K562 (cell line): ENCODE measurements at places on chromosomes 3 and 15. TPM values are rescaled to one million over a fixed set of nuclear protein-coding genes. Genes with fewer than 3 reads are reported as not detected.

GRCh38 chr3:159472611-159473010, 516.0 kb upstream of the IL12A start:
- DNase-seq = no peak
- H3K4me3 ChIP-seq = no peak overlapping the region
- H3K4me1 ChIP-seq = no peaks in the 10 kb centered on the region
- no peak overlapping the region for H3K27ac ChIP-seq

GRCh38 chr3:41050144-41050543, 149.2 kb upstream of the CTNNB1 start:
- H3K27ac ChIP-seq = no peak overlapping the region
- no peak overlapping the region for H3K4me3 ChIP-seq
- H3K4me1 ChIP-seq = no peaks in the 10 kb centered on the region
- DNase-seq = no peak
- H3K27me3 ChIP-seq = no peaks in the 10 kb centered on the region
- no peaks in the 10 kb centered on the region for H3K36me3 ChIP-seq

NDN gene
- 3.1 and 3.8 TPM in 2 replicates for total RNA-seq

LMAN1L gene
- total RNA-seq = not detected in 2 replicates

P2RY12 gene
- not detected in 2 replicates for total RNA-seq

- no peaks in the 10 kb centered on the region for H3K36me3 ChIP-seq
- no peak overlapping the region for H3K4me3 ChIP-seq
- peaks cover 5% of the 10 kb centered on the region; the same call in 2 of the 3 replicates for H3K27me3 ChIP-seq
- no peaks in the 10 kb centered on the region for H3K4me1 ChIP-seq
- no peak for DNase-seq
Observed at GRCh38 chr3:43223670-43224364, 62.5 kb upstream of the SNRK start.

- H3K36me3 ChIP-seq = peaks cover 78% of the 10 kb centered on the region
- H3K27ac ChIP-seq = no peak overlapping the region
- H3K4me1 ChIP-seq = peaks cover 11% of the 10 kb centered on the region; the same call in 2 of the 3 replicates
- DNase-seq = no peak
Observed at GRCh38 chr3:168029705-168030104, 66.0 kb downstream of the GOLIM4 start.

DNA sequence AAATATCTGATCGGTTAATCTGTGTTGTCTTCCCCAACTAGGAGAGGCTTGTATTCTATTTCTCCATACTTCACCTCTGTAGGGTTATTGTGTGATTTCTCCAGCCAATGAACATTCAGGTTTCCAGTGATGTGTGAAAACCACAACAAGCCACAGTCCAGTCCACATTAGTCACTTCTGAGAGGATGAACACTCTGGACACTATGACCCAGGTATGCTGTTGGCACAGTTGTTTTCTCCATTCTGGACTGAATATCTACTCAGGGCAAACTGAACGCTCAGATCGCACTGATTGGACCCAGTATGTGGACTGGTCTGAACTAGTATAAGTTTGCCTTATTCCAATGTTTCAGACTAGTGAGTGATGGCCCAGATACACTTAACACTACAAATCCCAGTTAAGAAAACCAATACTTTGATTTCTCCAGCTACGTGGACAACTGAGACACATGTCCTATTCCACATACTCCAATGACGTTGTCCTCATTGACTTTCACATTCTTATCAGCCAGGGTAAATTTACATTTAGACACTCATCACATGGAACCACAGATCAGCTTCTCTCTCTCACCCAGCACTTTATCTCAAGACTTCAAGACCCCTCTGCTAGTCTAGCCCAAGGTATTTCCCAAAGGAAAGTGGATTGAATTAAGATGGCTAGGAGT, 587.4 kb upstream of the SGO1 start:
- H3K27ac ChIP-seq = no peak overlapping the region
- H3K4me1 ChIP-seq = no peaks in the 10 kb centered on the region
- no peak overlapping the region for H3K4me3 ChIP-seq
- H3K36me3 ChIP-seq = no peaks in the 10 kb centered on the region

DNA sequence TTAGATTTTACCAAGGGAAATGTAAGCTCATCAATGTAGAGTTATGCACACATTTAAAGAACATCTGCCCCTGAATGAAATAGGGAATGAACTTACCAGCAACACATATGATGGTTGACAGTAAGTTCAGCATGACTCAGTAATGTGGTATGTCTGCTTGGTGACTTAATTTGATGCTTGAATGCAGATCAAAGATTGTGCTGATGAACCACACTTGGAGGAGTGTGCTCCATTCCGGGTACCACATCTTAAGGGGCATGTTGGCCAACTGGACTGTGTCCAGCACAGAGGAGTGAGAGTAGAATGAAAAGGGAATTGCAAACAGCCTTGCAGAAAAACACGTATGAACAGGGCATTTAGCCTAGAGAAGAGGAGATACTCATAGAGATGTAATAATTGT, 171.0 kb upstream of the RARB start:
- no peaks in the 10 kb centered on the region for H3K27me3 ChIP-seq
- H3K4me3 ChIP-seq = no peak overlapping the region
- no peak for DNase-seq
- no peaks in the 10 kb centered on the region for H3K4me1 ChIP-seq

ADAMTSL3 gene
- total RNA-seq = 0.07 and 0.09 TPM in 2 replicates

CD86 gene
- total RNA-seq = 0.07 and 0.16 TPM in 2 replicates

- DNase-seq = no peak
- H3K27ac ChIP-seq = no peak overlapping the region
- H3K36me3 ChIP-seq = no peaks in the 10 kb centered on the region
- H3K4me3 ChIP-seq = no peak overlapping the region
- H3K27me3 ChIP-seq = no peaks in the 10 kb centered on the region
Observed at GRCh38 chr3:194167480-194168282, 31.7 kb downstream of the HES1 start.

HOMER2 gene
- 0.47 and 0.54 TPM in 2 replicates for total RNA-seq

- no peaks in the 10 kb centered on the region for H3K27me3 ChIP-seq
- no peak for DNase-seq
- H3K27ac ChIP-seq = no peak overlapping the region
Observed at GRCh38 chr15:36622197-36622795, 42.9 kb downstream of the CDIN1 start.

DNA sequence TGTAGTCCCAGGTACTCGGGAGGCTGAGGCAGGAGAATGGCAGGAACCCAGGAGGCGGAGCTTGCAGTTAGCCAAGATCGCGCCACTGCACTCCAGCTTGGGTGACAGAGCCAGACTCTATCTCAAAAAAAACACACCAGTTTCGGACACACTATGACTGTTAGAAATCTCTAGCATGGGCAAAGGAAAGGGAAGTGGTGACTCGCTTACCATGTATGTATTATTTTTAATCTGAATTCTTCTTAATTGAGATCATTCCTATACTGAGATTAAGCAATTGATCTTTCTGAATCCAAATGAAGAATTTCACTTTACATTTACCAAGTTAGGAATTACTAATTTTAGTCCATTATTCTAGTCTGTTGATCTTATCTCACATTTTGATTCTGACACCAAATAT, 459.2 kb upstream of the ALCAM start:
- H3K27ac ChIP-seq = no peak overlapping the region
- no peak overlapping the region for H3K4me3 ChIP-seq
- DNase-seq = no peak

GRCh38 chr3:8220291-8220690, 281.3 kb upstream of the LMCD1 start:
- H3K4me3 ChIP-seq = no peak overlapping the region
- H3K36me3 ChIP-seq = no peaks in the 10 kb centered on the region
- DNase-seq = no peak

- H3K36me3 ChIP-seq = no peaks in the 10 kb centered on the region
- H3K4me3 ChIP-seq = no peak overlapping the region
- no peaks in the 10 kb centered on the region for H3K4me1 ChIP-seq
- H3K27ac ChIP-seq = no peak overlapping the region
- DNase-seq = no peak
Observed at GRCh38 chr3:160893207-160893606, 137.2 kb downstream of the PPM1L start.

GRCh38 chr3:168094580-168094876, 1.2 kb downstream of the GOLIM4 start:
- no peak for DNase-seq
- no peaks in the 10 kb centered on the region for H3K36me3 ChIP-seq
- H3K27me3 ChIP-seq = no peaks in the 10 kb centered on the region
- H3K4me3 ChIP-seq = peak overlapping the region; percentile 77
- peak overlapping the region; percentile 96 for H3K27ac ChIP-seq
- peaks cover 36% of the 10 kb centered on the region for H3K4me1 ChIP-seq

MUSTN1 gene
- 0.78 TPM in 1 of 2 replicates, not detected in the other for total RNA-seq

DNA sequence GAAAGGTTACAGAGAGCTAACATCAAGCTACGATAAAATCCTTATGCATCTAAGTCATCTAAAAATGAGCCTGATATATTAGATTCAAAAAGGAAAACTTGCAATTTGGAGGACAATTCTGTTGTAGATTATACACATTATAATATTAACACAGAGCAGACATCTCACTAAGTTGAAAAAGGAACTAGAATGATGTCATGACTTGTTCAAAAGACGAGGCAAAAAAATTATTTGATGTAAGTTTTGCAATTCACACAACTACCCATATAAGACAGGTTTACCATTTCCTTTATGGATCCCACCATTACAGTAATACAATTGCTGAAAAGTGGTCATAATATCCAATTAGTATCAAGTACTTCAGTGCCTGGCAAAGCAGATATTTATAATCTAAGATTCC, 15.9 kb downstream of the SATB1 start:
- H3K4me3 ChIP-seq = no peak overlapping the region
- H3K4me1 ChIP-seq = no peaks in the 10 kb centered on the region
- no peak overlapping the region for H3K27ac ChIP-seq
- H3K36me3 ChIP-seq = no peaks in the 10 kb centered on the region

LXN gene
- total RNA-seq = 0.13 and 0.34 TPM in 2 replicates

DNA sequence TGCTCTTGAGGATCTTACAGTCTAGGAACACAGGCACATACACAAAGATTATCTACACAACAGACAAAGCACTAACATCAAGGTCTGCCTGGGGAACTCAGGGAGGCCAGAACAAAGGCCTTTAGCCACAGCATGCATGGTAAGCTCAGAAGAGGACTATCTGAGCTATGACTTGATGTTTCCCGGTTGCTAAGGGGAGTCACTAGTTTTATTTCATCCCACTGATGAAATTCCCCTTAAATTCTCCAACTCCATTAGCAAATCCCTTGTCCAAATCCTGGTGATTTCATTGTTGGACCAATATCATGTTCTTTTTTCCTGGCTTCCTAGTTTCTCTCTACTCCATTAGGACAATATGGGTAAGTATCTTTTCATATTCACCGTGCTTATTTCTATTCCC, 23.3 kb downstream of the FBN1 start:
- H3K27me3 ChIP-seq = no peaks in the 10 kb centered on the region
- no peaks in the 10 kb centered on the region for H3K36me3 ChIP-seq
- no peak overlapping the region for H3K4me3 ChIP-seq
- H3K4me1 ChIP-seq = no peaks in the 10 kb centered on the region; the same call in 2 of the 3 replicates
- H3K27ac ChIP-seq = no peak overlapping the region
- no peak for DNase-seq

GRCh38 chr3:114286266-114286665, 7.6 kb upstream of the TIGIT start:
- no peak overlapping the region for H3K4me3 ChIP-seq
- no peak for DNase-seq
- no peaks in the 10 kb centered on the region for H3K4me1 ChIP-seq
- no peaks in the 10 kb centered on the region for H3K27me3 ChIP-seq
- H3K27ac ChIP-seq = no peak overlapping the region
- no peaks in the 10 kb centered on the region for H3K36me3 ChIP-seq

- DNase-seq = no peak
- H3K36me3 ChIP-seq = no peaks in the 10 kb centered on the region
- H3K27ac ChIP-seq = no peak overlapping the region
- no peaks in the 10 kb centered on the region for H3K27me3 ChIP-seq
- H3K4me3 ChIP-seq = no peak overlapping the region
Observed at GRCh38 chr3:172929451-172929850, 178.9 kb downstream of the ECT2 start.

CEP63 gene
- 6.7 and 7.4 TPM in 2 replicates for total RNA-seq

ZNF774 gene
- total RNA-seq = 1.2 and 3.0 TPM in 2 replicates

ITIH1 gene
- total RNA-seq = 0.11 and 0.31 TPM in 2 replicates

GP5 gene
- 0.09 TPM in 1 of 2 replicates, not detected in the other for total RNA-seq

DNA sequence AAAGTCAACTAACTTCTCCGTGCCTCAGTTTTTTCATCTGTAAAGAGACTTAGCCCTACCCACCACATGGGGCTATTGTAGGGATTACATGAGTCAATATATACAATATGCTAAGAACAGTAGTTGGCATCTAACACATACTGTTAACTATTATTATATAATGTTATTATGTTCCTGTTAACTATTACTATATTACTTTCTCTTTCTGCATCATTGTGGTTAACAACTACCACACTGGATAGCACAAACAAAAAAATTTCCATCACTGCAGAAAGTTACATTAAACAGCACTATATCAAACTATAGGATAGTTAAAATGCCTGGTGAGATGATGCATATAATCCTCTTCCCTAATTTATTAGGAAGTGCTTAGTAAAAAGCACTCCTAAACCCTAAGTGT, 23.7 kb downstream of the STAG1 start:
- H3K4me3 ChIP-seq = no peak overlapping the region
- no peaks in the 10 kb centered on the region for H3K36me3 ChIP-seq
- DNase-seq = no peak

DNA sequence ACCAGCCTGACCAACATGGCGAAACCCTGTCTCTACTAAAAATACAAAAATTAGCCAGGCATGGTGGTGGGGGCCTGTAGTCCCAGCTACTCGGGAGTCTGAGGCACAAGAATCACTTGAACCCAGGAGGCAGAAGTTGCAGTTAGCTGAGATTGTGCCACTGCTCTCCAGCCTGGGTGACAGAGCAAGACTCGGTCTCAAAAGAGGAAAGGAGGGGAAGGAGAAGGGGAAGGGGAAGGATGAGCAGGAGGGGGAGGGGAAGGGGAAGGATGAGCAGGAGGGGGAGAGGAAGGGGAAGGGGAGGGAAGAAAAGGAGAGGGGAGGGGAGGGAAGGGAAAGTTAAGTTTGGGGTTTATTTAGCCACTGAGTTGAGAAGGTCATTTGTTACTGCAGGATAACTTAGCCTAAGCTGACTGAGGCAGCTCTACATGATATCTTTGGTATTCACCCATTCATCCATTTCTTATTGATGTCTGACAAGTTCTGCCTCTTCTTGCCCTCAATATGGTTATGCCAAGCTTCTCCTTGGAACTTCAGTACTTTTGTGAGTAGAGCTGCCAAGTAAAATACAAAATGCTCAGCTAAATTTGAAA, 15.9 kb upstream of the ABHD2 start:
- no peak overlapping the region for H3K4me3 ChIP-seq
- H3K27me3 ChIP-seq = no peaks in the 10 kb centered on the region

DNA sequence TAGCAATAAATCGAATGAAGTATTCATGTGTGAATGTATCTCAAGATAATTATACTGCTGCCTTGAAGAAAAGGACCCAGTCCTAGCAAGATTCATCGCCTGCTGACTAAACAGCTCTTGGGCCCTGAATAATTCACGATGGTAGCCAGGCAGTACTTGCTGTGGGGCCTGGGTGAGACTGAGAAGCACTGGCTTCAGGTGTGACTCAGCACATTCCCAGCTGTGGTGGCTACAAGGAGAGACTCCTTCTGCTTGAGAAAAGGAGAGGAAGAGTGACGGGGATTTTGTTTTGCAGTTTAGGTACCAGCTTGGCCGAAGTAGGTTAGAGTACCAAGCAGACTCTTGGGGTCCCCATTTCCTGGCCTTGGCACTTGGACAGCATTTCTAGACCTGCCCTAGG, 47.6 kb upstream of the CD200R1L start:
- DNase-seq = no peak
- H3K4me1 ChIP-seq = no peaks in the 10 kb centered on the region; the same call in 2 of the 3 replicates
- no peaks in the 10 kb centered on the region for H3K36me3 ChIP-seq
- H3K4me3 ChIP-seq = no peak overlapping the region
